Spinal cord (tissue), 10 donors: ENCODE measurements at places on chromosomes 4 and X. TPM values are rescaled to one million over a fixed set of nuclear protein-coding genes. Genes with fewer than 3 reads are reported as not detected.

Gene GLRA2
- 49.6 TPM for polyA plus RNA-seq

DNA sequence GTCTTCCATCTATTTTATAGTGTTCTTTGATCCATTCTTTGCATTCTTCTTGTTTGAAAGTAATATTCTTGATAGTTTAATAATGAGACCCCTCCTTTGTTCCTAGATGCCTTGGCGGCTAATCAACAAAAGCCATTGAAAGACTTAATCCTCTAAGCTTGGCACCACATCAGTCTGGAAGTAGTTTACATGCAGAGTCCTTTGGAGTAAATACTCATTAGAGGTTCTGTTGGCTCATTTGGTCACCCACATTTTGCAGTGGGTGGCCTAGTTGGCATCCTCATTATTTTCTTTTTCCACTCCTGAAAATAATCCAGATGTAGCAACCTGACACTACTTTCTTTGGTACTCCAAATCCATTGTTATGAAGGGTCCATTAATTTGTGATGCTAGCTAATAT lies 64.5 kb downstream of the DKK2 start:
- DNase-seq: peak; percentile 81

DNA sequence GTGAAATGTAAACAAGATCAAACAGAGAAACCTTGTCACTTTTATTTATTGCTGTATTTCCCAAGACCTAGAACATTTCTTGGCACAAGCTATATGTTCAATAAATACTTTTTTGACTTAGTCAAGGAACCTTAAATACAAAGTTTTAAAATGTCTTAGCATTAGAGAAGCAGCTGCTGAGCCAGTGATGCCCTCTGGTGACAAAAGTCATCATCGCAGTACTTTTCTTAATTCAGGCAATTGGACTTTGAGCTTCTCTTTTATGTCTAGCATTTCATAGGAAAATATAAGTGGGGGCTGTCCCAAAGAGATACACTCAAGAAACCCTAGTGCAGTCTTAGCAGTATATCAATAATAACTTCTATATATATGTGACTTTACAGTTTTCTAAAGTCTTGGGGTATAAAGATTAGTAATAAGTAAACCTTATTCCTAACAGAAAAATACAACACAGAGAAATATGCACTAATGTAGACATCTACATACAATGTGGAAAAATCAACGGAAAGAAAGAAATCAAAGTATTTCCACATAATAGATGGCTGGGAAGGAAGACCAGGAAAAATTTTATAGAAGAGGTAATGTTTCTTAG lies 118.4 kb downstream of the DTHD1 start:
- no peak for DNase-seq

Gene PPP1R3F
- polyA plus RNA-seq: 25.1 TPM

- DNase-seq: no peak
These were observed 338.8 kb downstream of the UNC5C start for GRCh38 chr4:95209927-95210326.

Gene LPAR4
- 25.6 TPM for polyA plus RNA-seq

Gene UBL4A
- 37.4 TPM for polyA plus RNA-seq

DNA sequence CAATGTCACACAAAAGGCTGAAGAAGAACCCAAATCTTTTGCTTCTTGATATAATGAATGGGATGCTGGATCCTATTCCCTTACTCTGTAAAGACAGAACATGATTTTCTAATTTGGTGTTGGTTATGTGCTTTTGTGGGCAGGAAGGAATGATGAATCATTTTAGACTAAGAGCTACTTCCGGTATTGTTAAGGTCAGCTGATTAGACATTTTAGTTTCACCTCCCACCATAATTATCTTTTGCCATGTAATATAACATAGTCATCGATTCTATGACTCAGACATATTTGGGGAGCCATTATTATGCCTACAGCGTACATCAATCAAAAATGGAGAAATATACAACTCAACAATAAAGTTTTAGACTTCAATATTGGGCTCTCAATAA lies 265.3 kb downstream of the ZNF674 start:
- DNase-seq: no peak

GRCh38 chrX:118329175-118329574 lies 16.7 kb upstream of the WDR44 start:
- no peak for DNase-seq

DNA sequence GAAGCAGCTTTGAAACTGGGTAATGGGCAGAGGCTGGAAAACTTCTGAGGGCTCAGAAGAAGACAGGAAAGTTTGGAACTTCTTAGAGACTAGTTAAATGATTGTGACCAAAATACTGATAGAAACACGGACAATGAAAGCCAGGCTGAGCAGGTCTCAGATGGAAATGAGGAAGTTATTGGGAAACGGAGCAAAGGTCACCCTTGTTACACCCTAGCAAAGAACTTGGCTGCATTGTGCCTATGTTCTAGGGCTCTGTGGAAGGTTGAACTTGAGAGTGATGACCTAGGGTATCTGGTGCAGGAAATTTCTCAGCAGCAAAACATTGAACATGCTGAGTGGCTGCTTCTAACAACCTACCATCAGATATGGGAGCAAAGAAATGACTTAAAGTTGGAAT lies 50.8 kb upstream of the FBXW7 start:
- DNase-seq: no peak

Gene ZDHHC15
- polyA plus RNA-seq: 12.4 TPM

GRCh38 chr4:38231626-38232025 lies 271.4 kb downstream of the PTTG2 start:
- no peak for DNase-seq

DNA sequence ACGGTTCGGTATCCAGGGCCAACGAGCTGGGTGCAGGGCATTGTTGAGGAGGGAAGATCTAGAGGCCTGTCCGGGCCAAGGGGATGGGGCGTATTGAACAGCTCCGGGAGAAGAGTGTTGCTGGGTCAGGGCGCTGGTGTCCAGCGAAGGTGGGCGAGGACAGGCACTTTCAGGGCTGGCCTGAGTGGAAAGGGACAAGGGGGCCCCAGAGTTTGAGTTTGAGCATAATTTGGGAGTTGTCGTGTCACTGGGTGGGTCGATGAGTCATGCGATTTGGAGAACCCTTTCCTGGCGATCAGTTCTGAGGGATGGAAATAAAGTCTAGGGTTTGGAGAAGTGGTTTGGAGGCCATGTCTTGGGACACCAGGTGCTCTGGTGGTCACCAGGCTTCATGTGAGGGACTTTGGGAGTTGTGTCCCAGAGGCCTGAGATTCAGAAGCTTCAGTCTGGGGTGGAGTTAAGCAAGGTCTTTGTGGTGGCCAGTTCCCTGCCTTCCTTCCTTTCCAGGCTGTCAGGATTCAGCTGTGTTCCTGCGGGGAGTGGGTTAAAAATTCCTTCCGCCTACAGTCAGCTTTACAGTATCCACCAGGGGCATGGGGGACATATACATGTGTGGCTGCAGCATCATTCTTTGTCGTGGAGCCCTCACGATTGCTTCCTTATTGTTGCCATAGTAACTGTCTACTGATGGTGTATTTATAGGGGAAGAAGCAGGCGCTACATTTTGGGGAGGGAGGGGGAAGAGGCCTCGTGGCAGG lies 504 bp downstream of the PRRG3 start:
- no peak for DNase-seq

Gene MBNL3
- 2.0 TPM for polyA plus RNA-seq

GRCh38 chr4:81700189-81700588 lies 228.5 kb upstream of the RASGEF1B start:
- DNase-seq: no peak

DNA sequence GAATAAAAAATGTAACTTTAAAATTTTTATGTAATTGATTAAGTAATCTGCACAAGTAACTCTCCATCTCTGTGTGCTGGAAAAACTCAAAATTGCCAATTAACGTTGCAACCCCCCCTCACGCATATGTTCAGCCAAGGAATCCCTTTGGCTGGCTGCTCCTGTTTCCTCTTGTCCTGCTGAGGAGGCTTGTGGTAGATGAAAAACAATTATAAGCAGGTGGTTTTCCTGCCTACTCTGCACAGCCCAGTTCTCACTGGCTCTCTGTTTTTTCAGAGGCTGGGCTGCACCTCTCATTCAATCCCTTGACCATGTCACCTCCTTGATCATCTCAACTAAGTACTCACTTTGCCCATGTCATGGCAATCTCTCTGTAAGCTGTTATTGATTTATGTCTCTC lies 1068.4 kb downstream of the ARAP2 start:
- no peak for DNase-seq

Gene VGLL1
- polyA plus RNA-seq: not detected

Gene MTMR8
- polyA plus RNA-seq: 1.9 TPM
